ENCODE measurements at places on chromosomes 1 and 21.

DNA sequence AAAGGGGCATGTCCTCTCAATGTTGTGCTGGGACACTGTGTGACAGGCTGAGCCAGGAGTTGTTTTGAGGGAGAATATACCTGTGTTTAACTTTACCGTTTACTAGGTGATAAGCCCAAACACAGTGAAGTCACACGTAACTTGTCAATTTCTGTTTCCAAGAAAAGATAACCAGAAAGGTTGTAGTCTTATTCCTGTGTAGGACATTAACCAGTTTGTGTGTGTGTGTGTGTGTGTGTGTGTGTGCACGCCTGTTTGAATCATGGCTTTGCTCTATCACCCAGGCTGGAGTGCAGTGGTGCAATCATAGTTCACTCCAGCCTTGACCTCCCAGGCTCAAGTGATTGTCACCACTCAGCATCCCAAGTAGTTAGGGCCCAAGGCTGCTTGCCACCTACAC, 83.6 kb downstream of the MRPS6 start:
- no peak for DNase-seq

DNA sequence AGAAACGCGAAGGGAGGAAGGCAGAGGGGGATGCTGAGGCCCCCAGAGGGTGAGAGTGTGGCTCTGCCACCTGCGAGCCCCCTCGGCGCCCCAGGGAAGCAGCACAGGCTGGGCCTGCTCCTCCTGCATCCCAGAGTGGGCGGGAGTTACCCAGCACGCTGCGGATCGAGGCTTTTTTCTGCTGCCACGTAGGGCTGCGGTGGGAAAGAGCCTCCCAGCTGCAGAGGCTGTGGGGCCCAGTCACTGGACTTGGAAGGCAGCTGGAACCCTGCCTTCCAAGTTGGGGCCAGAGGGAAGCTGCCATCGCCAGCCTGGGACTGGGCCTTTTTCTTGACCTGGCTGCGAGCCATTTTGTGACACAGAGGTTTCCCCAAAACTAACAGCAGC, 2.3 kb upstream of the GRIK3 start:
- DNase-seq = no peak

GRCh38 chr1:29689372-29690030, 453.2 kb downstream of the PTPRU start:
- no peak for DNase-seq

DNA sequence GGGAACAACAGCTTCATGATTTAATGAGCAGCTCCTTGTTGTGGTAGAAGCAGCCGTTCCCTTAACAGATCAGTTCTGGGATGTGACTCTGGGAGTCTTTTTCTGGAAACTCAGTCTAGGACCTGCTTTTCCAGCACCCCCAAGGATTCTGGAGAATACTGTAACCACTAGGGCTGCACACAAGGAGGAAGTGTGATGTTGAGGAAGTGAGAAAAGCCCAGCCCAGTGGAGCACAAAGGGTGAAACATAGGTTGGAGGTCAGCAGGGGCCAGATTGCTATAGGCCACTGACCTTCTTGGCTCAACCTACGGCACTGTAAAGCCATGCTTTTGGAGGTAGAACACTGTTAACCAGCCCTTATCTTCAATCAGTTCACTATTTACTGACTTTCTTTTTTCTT, 10.1 kb upstream of the PLA2G5 start:
- DNase-seq = no peak

GRCh38 chr21:42785666-42786427, 93.5 kb downstream of the WDR4 start:
- no peak for DNase-seq

Measured in GM06990 (cell line).